Fibroblast of lung (primary cell): ENCODE measurements at places on chromosomes 12 and 14. TPM values are rescaled to one million over a fixed set of nuclear protein-coding genes. Genes with fewer than 3 reads are reported as not detected.

The ATP5F1B gene
- 965 and 1,111 TPM in 2 replicates for polyA plus RNA-seq

The KRT80 gene
- polyA plus RNA-seq: 0.90 and 1.0 TPM in 2 replicates

The OTUB2 gene
- polyA plus RNA-seq: 1.3 and 1.4 TPM in 2 replicates

The ANKS1B gene
- polyA plus RNA-seq: 0.11 and 0.15 TPM in 2 replicates

The FOXG1 gene
- polyA plus RNA-seq: 0.01 TPM in 1 of 2 replicates, not detected in the other

The HCAR1 gene
- polyA plus RNA-seq: 0.43 and 1.1 TPM in 2 replicates

The SRRM4 gene
- polyA plus RNA-seq: not detected in 2 replicates

The UBE3B gene
- polyA plus RNA-seq: 27.2 and 29.5 TPM in 2 replicates

The CCDC38 gene
- polyA plus RNA-seq: 0.05 TPM in 1 of 2 replicates, not detected in the other

The RBP5 gene
- not detected in 2 replicates for polyA plus RNA-seq

The NTS gene
- 0.28 TPM in 1 of 2 replicates, not detected in the other for polyA plus RNA-seq

The PTGER2 gene
- 15.9 and 27.3 TPM in 2 replicates for polyA plus RNA-seq

The STON2 gene
- 1.5 and 4.6 TPM in 2 replicates for polyA plus RNA-seq

DNA sequence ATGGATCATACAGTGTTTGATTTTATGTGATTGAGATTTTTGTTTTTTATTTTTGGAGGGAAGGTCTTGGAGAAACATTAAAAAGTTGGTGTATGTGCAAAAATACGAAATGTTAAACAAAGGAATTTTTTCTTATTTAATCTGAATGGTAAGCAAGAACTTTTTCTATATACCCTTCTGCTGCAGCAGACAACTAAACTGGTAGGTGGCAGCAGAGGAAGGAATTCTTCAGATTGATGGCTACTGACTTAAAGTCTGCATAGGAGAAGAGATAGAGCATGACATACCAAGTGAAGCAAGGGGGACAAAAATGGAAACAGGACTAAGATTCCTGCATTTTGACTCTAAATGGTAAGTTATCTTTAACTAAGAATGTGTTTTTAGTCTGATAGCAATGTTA is 42.0 kb upstream of the A2ML1 start:
- DNase-seq: peak; percentile 56

- peak; percentile 93 for DNase-seq
Observed at GRCh38 chr12:110107369-110108281, 16.5 kb upstream of the IFT81 start.

DNA sequence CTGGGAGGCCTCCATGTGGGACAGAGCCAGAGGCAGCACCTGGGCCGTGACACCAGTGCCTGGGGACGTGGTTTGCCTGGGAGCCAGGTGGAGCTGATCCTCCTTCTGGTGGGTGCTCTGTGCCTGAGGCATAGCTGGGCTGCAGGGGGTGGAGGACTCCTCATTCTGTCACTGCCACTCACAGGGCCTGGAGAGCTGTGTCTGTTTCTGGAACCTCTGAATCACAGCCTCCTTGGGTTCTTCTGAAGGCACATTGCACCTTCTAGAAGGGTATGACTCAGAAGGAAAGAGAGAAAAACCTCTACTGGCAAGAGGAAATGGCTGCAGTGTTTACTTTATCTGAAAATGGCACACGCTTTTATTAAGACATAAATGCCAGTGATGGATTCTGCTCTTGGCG is 659.8 kb downstream of the VRK1 start:
- no peak for DNase-seq

DNA sequence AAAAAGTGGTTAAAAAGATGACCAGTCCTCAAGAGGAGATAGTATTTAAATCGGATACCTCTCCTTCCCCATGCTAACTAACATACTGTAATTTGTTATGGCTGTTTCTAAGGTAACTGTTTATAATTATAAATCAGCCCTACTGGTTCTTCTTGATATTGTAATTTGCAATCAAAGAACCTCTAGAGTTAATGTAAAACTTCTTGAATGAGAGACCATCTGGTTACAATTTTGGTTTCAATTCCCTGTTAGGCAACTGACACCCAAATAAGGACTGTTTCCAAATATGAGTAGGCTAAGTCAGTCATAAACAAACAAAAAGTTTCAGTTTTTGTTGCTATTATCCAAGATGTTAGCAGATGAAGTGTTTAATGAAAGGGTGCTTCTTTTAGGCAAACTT is 120.2 kb upstream of the DNM1L start:
- no peak for DNase-seq

- no peak for DNase-seq
Observed at GRCh38 chr12:116373572-116374206, 96.2 kb upstream of the MED13L start.

- DNase-seq: no peak
Observed at GRCh38 chr14:99819514-99819913, 26.3 kb downstream of the EML1 start.

GRCh38 chr12:107600581-107601144 is 84.9 kb upstream of the PWP1 start:
- no peak for DNase-seq

- DNase-seq: no peak
Observed at GRCh38 chr12:69329669-69330428, 18.3 kb upstream of the LYZ start.

GRCh38 chr12:92547906-92548305 is 154.9 kb upstream of the PLEKHG7 start:
- DNase-seq: no peak

- no peak for DNase-seq
Observed at GRCh38 chr12:29103539-29103974, 45.5 kb upstream of the FAR2 start.

DNA sequence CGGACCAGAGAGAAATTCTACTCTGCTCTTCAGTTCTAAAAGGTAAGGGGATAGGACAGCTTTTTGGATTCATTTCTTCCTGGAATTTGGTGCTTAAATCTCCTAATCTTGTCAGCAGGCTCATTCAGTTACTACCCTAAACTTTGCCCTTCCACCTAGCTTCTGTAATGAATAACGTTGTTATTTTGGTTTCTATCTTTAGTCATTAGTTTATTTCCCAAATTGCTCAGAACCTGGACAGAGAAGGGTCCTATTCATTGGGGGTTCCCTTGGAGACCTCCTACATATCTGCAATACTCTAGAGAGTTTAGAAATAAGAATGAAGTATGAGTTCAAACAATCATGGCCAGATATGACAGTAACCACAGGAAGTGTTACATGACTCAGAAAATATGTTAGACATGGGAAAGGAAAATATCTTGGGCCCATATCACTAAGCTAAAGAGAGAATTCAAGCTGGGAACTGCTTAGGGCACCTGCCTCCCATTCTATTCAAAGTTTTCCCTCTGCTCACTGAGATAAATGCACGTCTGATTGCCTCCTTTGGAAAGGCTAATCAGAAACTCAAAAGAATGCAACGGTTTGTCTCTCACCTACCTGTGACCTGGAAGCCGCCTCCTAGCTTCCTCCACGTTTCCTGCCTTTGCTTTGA is 87.9 kb downstream of the GAS2L3 start:
- DNase-seq: peak; percentile 64

GRCh38 chr14:52352061-52352491 is 38.0 kb downstream of the PTGER2 start:
- DNase-seq: peak; percentile 65

GRCh38 chr14:32407130-32407529 is 78.0 kb downstream of the AKAP6 start:
- peak; percentile 36 for DNase-seq

- no peak for DNase-seq
Observed at GRCh38 chr12:125683748-125684381, 618.6 kb downstream of the AACS start.
